Kasumi-1 (cell line): ENCODE measurements at places on chromosomes 6 and 20.

DNA sequence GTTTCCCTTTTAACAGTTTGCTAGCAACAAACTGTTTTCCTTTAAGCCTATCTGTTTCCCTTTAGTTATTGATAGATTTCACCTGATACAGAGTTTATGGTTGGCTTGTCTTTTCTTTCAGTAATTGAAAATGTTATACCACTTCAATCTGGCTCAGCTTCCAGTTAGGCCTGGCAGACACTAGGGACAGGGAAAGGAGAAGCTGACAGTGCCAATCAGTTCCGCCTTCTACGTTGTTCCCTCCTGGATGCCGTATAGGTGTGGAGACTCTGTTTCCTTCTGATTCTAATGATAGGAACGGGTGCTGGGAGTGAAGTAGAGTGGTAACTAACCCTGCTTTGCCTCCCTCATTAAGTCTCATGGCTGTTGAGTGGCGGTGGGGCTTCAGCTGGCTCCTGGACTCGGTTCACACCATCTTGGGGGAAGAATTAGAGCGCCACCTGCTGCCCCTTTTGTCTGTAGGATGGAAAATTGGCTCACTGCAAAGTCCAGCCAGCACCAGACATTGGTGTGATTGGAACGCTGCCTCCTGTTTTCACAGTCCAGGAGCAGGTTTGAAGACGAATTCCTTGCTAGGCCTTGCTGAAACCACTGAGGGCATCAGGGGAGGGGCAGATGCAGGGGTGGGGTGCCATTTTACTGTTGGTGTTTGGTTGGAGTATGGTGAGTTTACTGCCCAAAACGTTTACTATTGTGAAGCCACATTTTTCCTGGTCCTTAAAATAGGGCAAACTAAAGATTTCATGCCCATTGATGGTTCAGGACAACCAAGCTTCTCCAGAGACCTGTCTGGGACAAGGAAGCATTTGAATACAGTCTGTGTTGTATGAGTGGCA is 1729.5 kb downstream of the GRIK2 start:
- peak; percentile 69 for DNase-seq

DNA sequence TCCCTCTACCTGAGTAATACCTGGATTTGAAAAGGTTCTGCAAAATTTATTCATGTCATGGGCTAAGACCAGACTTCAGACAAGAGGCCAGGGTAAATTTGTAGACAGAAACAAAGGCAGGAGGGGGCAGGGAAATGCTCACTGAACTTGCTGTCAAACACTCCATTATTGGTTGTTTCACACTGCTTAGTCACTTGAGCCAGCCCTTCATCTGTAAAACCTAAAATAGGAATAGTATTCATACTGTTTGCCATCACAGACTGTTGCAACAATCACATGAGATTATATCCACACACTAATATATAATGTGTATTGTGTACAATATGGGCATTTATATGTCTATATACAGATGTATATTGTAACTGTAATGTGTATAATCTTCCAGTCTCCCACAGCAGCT is 6.5 kb upstream of the TINAG start:
- DNase-seq, result no peak

DNA sequence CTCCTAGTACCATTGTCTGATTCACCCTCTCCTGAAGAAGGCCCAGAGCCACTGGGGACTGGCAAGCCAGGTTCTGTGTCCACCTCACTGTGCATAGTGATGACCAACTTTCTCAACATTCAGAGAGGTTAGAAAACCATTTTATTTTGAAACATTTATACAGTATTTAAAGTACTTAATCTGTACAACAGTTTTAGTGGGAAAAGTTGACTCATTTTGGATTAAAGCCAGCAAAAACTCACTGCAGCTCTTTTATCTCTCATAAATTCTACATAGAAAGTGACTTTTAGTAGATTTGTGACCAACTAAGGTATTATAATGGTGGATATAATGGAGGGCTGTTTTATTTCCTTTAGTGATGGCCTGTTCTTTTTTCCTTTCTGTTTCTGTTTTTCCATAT is 9.7 kb downstream of the TULP4 start:
- no peak for DNase-seq

- no peak for DNase-seq
These were observed 210.6 kb upstream of the SOX4 start for GRCh38 chr6:21382821-21383449.
